ENCODE measurements at places on chromosomes 7 and 10.
A peak's percentile ranks its signal among the peaks of the same experiment; 100 is the strongest.

DNA sequence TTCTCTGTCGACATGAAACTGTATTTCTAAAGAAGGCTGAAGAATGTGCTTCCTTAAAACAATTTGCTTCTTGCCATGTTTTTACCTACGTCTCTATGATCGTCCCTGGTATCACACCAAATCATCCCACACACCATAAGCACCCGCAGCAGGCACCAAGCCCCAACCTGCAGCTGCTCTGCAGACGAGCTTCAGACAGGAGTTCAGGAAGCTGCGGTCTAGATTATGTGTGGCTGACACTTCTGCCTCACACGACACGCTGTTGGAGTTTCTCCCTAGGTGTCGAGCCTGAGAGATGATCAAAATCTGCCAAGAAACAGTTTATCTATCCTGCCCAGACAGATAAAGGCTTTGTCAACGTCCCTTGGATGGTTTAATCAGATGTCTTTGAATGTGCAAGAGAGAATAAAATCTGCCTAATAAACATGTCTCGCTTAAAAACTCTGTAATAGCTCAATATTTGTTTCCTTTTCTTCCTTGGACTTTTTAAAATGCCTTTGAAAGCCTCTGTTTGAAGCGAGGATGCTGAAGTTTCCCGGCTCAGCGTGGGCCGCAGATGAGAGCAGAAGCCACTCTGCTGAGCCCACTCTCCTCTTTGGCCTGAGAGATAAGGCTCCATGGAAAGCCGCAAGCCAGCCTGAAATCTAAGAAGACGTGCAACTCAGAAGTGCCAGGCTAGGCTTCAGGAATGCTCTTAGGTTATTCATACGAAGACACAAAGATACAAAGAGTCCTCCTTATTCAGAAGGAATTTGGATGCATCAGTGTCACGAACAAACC, 158.3 kb upstream of the PFKP start:
- DNase-seq = no peak

DNA sequence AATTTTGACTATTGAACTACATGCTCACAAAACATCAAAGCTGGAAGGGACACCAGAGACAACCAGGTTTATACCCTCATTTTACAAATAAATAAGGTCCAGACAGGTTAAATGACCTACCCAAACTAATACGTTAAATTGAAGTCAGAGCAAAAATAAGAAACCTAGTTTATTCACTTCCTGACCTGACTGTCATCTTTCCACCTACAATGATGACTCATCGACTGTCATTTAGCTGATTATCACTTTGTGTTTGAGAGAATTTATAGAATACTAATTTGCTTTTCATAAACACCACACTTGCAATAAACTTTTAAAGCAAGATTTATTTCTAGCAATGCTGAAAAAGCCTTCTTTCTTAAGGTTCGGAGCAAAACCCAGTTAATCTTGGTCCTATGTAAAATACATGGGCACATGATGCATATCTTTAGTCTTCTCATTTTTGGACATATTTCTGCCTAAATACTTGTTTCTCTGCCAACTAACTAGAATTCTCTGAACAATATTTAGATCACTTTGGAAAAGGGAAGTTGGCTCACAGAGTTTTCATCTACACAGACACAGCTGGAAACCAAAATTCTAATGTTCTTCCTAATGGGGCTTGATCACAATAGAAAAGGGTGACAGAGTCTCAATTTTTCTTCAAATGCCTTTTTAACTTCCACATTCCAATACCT, 16.7 kb upstream of the LRRN3 start:
- DNase-seq = no peak

DNA sequence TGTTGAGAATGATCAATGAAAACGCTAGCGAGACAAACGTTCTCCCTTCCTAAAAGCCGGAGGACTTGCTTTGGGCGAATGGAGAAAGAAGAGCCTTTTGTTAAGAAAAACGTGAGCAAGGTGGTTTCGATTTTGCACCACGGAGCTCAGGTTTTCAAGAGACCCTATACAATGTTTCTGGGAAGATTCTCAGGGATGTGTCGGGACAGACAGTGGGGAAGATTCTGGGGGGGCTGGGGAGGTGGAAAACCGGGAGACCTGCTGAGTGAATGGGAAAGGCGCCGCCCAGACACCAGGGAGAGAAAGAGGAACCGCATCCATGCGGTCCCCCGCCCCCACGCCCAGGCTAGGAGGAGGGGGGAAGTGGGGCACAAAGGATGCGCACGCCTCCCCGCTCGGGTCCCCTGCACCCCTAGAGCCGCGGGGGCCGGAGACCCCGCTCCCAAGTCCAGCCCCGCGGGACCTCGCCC, 745 bp downstream of the YWHAG start:
- DNase-seq = peak; percentile 91

DNA sequence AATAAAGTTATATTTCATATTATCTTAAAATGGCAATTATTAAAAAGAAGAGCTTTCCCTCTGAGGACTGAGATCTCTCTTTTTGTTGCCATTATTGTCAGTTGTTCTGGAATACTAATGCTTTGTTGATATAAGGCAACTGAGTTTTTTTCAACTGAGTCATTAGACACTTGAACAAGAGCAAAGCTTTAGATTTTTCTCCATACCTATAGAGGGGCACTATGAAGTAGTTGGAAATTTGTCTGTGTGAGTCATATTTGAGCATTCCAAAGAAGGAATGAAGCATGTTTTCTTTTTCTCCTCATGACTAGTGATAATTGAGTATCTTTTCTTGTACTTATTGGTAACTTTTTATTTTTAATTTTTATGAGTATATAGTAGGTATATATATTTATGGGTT, 24.5 kb downstream of the RPA3 start:
- DNase-seq = no peak

DNA sequence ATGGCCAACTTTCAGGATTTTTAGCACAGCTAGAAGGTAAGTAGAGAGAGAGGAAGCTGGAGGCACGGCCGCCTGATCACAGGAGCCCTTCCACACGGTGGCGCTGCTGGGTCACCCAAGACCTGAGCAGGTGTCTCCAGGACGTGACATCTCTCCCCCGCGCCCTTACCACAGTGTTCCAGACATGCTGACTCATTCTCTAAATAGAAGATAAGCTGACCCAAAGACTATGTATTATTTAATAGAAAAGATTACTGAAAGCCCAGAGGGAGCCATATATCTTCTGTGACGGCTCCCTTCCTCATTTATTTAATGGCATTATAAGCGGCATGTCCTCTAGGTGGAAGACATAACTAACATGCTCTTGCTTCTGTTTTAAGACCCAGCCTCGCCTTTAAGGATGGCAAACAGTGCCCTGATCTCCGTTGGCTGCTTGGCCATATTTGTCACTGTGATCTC, 26.0 kb upstream of the MALSU1 start:
- peak; percentile 66 for DNase-seq

DNA sequence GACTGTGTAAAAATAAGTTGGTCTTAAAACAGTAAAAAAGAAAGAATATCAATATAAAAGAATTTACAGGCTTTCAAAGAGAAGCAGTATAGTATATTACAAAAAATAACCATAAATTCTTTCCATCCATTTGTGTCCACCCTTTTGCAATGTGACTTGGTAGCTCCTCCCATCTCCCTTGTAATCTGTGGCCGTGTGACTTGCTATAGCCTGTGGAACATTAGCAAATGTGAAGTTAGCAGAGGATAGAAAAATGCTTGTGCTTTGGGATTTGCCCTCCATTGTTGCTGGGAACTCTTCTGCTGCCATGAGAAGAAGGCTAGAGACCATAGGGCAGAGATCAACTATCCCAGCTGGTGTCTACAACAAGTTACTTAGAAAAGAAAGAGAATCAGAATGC, 30.2 kb downstream of the KLHL7 start:
- no peak for DNase-seq

DNA sequence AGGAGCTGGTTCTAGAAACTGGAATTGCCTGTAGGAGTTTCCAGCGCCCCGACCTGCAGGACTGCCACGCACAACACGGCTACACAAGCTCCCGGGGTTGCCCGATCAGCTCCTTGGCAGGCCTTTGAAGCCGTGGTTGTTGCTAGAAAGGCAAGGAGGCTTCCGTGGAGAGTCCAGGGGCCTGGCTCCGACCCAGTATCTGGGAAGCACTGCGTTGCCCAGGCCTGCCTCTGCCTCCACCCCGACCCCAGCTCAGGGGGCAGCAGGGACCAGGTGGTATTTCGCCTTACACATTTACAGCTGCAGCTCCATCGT, 54.4 kb downstream of the PROSER2 start:
- DNase-seq = no peak

DNA sequence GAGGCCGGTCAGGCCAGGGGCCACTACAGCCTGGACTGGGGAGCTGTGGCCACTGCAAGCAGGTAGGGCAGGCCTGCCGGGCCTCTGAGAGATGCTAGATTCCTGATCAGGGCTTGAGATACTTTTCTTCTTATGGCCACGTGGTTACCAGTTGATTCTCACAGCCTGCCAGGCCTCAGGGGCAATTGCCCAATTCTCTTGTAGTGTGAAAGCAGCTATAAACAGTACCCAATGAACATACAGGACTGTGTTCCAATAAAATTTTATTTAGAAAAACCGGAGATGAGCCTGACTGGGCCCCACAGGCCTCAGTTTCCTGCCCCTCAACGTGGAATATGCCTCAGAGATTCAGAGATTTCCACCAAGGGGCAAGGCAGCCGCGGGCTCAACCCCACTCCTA, 475.2 kb downstream of the TCERG1L start:
- no peak for DNase-seq

GRCh38 chr10:61110936-61111335, 167.0 kb upstream of the RHOBTB1 start:
- DNase-seq = no peak

DNA sequence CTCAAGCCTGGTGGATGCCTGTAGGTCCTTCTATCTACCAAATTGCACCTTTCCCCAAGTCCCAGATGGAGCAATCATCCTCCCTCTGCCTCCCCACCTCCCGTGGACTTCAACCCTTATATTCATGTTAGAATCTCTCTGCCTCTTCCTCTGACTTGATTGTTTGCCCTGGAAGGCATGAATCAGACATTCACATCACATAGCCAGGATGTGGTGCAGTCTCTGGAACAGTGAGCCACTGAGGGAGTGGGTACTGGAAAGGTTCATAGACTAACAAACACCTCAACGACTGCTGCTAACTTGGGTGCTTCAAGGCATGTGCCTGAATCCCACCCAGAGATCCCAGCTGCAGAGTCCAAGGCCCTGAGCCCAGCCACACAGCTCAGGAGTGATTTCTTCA, 494.0 kb downstream of the TNS3 start:
- DNase-seq = no peak

GRCh38 chr10:30502266-30503060, 68.5 kb downstream of the MAP3K8 start:
- DNase-seq = no peak

DNA sequence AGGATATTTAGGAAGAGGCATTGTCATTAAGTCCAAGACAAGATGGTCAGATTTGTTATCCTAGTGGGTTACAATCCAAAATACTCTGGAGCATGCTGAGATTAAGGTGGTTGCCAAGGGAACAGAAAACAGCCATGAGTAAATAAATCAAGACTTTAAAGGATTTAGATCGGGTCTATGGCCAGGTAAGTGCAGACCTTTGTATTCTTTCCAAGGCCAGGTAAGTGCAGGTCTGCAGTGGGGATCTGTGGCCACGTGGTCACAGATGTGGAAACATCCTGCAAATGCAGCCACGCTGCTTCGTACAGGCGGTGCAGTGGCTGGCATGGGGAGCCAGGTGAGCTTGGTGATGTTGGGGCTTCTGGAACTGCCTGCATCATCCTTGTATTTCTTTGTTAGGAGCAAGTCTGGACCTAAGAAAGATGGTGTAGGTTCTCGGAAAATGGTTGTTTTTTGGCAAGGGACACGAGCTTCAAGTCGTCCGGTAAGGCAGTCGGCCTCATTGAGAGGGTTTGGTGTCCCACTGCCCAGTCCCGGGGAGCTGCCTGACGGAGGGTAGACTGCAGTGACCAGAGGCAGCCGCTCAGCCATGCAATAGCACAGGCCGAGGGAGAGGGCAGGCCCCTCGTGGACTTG, 21.8 kb downstream of the ZNF775 start:
- no peak for DNase-seq

- DNase-seq = no peak
Observed at GRCh38 chr10:50558371-50558770, 65.4 kb downstream of the SGMS1 start.

GRCh38 chr10:110995301-110995700, 75.9 kb downstream of the SHOC2 start:
- no peak for DNase-seq

GRCh38 chr10:88337134-88337533, 246.0 kb downstream of the RNLS start:
- DNase-seq = no peak

DNA sequence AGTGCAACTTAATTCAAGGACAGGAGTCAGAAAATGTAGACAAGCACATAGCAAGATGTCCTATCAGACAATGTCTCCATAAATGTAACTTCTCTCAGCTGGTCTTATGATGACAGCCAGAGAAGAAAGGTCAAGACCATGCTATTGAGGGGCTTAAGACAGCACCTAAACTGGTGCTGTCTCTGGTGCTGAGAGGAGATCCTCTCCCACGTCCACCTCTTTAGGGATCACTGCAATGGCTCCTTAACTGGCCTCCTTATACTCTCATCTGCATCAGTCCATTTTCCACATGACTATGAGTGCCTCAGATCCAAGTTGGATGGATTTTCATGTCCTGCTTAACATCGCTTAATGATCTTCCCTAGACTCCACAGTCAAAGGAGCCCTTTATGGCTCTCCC, 210.6 kb downstream of the ARL4A start:
- DNase-seq = no peak

GRCh38 chr7:142063551-142064442, 47.7 kb upstream of the MGAM2 start:
- DNase-seq = no peak

DNA sequence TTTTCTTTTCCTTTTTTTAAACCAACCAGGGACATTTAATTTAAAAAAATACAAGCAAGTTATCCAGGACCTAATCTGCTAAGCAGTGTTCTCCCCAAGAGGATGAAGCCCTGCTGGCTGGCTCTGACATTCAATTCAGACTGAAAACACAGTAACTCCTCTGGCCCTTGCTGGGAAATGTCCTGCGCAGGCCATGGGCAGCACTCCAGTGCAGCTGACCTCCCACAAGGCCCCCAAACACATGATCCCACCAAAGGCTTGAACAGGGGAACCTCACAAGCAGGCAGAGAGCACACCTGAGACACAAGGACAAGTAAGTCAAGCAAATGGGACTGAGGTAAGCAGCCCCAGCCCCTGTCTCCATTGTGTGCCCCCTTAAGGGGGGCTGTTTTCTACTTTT, 56.9 kb upstream of the FHIP2A start:
- no peak for DNase-seq

GRCh38 chr7:84291756-84292155, 97.2 kb upstream of the SEMA3A start:
- no peak for DNase-seq

DNA sequence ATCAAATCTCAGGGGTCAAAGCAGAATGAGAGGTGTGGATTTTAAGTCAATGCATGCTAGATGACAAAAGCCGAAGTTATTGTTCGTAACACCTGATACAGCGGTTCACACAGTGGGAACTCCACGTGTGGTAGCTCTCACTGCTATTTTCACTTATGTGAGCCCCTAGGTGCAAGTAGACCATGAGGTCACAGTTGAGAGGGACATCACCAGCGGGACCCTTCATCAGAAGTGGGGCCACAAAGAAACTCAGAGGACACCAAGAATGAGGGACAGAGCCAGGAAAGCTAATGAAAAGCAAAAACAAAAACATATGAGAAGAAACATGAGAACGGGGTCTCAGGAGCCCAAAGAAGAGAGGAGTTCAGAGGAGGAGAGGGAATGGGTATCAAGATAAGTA, 63.5 kb downstream of the ADAM12 start:
- no peak for DNase-seq

GRCh38 chr10:6101181-6101580, 12.3 kb downstream of the RBM17 start:
- DNase-seq = no peak
